ENCODE measurements at places on chromosomes 12 and 14. TPM values are rescaled to one million over a fixed set of nuclear protein-coding genes. Genes with fewer than 3 reads are reported as not detected.

DNA sequence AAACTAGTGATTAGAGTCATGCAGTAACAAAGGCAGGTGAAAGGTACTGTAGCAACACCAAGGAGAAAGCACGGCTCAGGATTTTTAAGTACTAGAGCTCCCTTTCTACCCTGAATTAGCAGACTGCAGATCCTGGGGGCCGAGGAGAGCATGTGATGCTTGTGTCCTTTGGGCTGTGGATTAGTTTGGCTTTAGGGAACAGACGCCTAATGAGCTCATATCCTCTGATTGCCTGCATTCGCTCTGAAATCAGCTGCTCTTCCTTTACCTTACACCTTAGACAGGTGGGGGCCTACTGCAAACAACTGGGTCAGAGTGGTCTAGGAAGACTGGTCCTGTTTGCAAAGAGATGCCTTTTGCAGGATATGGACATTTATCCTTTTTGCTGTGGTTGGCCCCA, 2.2 kb downstream of the PIP4K2C start:
- peaks cover 28% of the 10 kb centered on the region for H3K36me3 ChIP-seq
- no peak overlapping the region for H3K27ac ChIP-seq
- no peak overlapping the region for H3K4me3 ChIP-seq

The NID2 gene
- 77.2 TPM for total RNA-seq

The MED13L gene
- total RNA-seq: 141 TPM

The INHBC gene
- total RNA-seq: not detected

The TMEM260 gene
- total RNA-seq: 5.8 TPM

GRCh38 chr14:100434033-100434601, 111.0 kb downstream of the SLC25A47 start:
- H3K36me3 ChIP-seq: no peaks in the 10 kb centered on the region
- H3K27ac ChIP-seq: no peak overlapping the region
- no peak for DNase-seq
- H3K4me3 ChIP-seq: no peak overlapping the region
- H3K4me1 ChIP-seq: peaks cover 3% of the 10 kb centered on the region

- no peaks in the 10 kb centered on the region for H3K27me3 ChIP-seq
- no peaks in the 10 kb centered on the region for H3K36me3 ChIP-seq
- H3K4me1 ChIP-seq: peaks cover 36% of the 10 kb centered on the region
Measured at GRCh38 chr12:29147731-29148595, 1.1 kb upstream of the FAR2 start.

- H3K27me3 ChIP-seq: peaks cover 3% of the 10 kb centered on the region
- H3K27ac ChIP-seq: no peak overlapping the region
- H3K36me3 ChIP-seq: no peaks in the 10 kb centered on the region
- H3K4me3 ChIP-seq: no peak overlapping the region
Measured at GRCh38 chr12:46818642-46819041, 7.2 kb downstream of the SLC38A4 start.

DNA sequence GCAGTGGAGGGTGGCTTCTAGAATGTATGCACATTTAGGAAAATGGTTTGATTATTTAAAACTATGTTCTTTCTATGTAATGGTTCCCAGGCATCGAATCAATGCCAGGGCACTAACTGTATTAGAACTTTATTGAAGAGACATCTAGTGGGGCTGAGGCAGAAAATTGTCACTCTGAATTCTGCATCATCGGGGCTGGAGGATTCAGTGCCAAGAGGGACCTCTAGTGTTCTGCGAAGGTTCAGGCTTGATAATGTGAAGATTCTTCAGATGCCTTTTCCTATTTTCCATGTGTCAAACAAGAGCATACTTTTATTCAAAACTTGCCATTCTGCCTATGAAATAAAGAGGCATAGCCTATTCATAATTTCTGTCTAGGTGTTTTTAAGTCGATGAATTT, 146.3 kb downstream of the CAND1 start:
- no peaks in the 10 kb centered on the region for H3K27me3 ChIP-seq
- no peak for DNase-seq
- H3K36me3 ChIP-seq: no peaks in the 10 kb centered on the region
